ENCODE measurements at places on chromosomes 12 and 14. TPM values are rescaled to one million over a fixed set of nuclear protein-coding genes. Genes with fewer than 3 reads are reported as not detected.

Gene ITGB7
- total RNA-seq: 0.32 TPM

Gene CD163L1
- total RNA-seq: 11.2 TPM

Gene IL31
- total RNA-seq: not detected

Gene TSPAN8
- not detected for total RNA-seq

Gene CCDC197
- total RNA-seq: not detected

Gene RPGRIP1
- total RNA-seq: not detected

Gene LRRIQ1
- total RNA-seq: 0.10 TPM

Gene FOXG1
- total RNA-seq: not detected

Gene COCH
- total RNA-seq: 0.31 TPM

Gene MGP
- not detected for total RNA-seq

Gene FGD4
- 9.5 TPM for total RNA-seq

Gene PTHLH
- total RNA-seq: 3.3 TPM

DNA sequence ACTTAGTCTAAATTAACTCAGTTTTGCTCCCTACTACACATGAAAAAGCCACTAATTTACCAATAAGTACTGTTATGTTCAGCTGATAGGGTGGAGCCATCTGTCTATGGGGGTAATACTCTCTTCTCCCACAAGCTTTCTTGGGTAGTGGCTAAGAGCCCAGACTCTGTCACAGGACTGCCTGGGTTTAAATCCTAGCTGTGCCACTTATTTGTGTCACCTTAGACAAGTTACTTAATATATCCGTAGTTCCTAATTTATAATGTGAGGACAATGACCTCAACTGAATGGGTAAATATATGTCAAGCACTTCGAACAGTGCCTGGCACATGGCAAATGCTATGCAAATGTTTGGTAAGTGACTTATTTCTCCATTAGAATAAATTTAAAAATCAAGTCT lies 185.6 kb downstream of the DACT1 start:
- peak; percentile 77 for DNase-seq

- no peak for DNase-seq
Measured at GRCh38 chr14:100695423-100695738, 31.3 kb upstream of the DLK1 start.

DNA sequence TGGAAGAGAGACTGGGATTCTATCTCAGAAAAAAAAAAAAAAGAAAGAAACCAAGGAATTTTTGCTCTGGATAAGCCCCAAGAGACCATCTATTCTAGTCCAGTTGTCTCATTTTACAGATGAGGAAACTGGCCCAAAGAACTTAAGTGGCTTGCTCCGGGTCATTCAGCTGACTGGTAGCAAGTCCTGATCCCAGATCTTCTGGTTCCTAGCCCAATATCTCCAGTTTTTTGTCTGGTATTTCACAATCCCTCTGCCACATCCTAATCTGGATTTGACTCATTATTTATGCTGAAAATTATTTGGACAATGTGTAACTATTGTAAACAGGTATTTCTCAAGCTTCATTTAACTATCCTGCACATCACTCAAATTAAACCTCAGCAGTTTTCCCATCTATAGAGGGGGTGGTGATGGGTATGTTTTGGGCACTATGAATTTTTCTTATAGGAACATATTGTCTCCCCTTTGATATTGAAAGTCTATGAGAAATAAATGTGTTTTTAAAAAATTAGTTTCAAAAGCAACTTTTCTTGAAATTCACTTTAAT lies 43.4 kb downstream of the PPP2R5E start:
- no peak for DNase-seq

- DNase-seq: no peak
Measured at GRCh38 chr12:42459336-42459847, 130.2 kb downstream of the PRICKLE1 start.

DNA sequence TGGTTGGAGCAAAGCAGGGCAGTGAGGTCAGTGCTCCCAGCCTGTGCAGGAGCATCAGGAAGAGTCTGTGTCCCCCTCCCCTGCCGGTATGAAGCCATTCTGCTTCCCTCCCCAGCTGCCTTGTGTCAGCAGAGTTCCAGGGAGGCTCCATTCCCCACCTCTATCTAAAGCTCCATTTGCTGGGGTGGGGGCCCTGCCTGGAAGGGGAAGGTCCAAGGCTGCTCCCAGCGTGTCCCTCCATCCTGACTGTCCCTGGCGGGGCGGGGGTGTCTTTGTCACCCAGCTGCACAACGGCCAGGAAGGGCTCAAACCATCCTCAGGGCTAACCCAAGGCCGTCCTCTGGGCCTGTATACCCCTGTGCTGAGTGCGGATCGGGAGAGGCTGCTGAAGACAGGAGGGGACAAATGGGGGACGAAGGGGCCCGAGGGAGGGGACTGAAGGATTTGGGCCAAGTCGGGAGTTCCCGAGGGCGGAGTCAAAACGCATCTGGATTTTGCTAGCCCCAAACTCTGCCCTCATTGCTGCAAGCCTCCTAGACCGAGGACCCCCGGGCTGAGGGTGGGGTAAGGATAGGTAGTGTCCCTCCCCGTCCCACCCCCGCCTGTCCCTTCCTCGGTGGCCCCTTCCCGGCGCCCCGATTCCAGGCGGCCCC lies 748 bp upstream of the ACVRL1 start:
- DNase-seq: no peak

GRCh38 chr14:81331229-81332021 lies 68.7 kb downstream of the STON2 start:
- DNase-seq: peak; percentile 12

- no peak for DNase-seq
Measured at GRCh38 chr14:73500360-73500759, 9.6 kb downstream of the RIOX1 start.

- DNase-seq: no peak
Measured at GRCh38 chr14:43692706-43693105, 814.4 kb downstream of the FSCB start.

- DNase-seq: peak; percentile 50
Measured at GRCh38 chr12:75560167-75560566, 48.8 kb upstream of the KRR1 start.

DNA sequence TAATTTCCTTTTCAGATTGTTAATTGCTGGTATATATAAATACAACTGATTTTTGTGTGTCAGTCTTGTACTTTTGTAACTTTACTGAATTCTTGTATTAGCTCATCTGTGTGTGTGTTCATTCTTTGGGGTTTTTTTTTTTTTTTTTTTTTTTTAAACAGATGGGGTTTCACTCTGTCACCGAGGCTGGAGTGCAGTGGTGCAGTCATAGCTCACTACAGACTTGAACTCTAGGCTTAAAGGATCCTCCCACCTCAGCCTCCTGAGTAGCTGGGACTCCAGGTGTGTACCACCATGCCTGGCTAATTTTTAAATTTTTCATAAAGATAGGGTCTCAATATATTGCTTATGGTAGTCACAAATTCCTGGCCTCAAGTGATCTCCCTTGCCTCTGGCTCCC lies 68.0 kb downstream of the WNK1 start:
- no peak for DNase-seq

- peak; percentile 57 for DNase-seq
Measured at GRCh38 chr12:45388545-45388944, 172.7 kb downstream of the ANO6 start.

DNA sequence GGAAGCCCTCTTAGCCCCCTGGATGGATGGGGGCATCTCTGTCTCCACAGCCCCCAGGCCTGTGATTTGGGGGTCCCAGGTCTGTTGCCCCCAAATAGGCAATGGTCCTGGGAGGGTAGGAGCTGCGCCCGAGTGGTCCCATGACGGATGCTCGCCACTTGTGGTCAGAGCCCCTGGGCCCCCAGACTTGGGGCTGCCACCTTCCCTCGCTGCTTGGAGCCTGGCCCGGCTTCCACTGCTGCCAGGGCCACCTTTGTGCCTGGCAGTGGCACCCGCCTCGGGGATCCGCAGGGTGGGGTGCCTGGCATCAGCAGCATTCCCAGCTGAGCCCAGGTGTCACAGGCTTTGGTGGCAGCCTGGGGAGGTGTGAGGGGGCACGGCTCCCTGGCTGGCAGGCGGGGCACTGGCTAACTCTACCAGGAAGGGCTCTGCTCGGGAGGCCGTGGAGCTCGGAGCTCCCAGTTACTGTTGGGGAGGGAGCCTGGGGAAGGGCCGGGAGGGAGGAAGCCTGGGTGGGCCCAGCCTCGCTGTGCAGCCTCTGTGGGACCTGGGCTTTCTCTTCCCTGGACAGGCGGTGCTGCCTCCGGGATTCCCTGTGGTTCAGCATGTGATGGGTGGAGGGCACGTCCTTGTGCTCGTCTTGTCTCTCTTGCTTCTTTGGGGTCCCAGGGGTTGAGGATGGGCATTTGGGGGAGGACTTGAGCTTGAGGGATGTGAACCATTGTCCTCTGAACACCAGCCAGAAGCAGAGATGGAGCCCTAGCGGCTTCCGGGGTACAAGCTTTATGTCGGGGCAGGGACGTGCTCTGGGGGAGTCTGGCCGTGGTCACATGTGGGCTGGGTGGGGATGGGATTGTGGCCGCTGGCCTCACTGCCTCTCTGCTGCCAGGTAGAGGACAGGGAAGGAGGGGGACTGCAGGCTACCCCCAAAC lies 5.4 kb downstream of the KIF26A start:
- no peak for DNase-seq

GRCh38 chr12:91250273-91250665 lies 67.7 kb upstream of the DCN start:
- peak; percentile 48 for DNase-seq

DNA sequence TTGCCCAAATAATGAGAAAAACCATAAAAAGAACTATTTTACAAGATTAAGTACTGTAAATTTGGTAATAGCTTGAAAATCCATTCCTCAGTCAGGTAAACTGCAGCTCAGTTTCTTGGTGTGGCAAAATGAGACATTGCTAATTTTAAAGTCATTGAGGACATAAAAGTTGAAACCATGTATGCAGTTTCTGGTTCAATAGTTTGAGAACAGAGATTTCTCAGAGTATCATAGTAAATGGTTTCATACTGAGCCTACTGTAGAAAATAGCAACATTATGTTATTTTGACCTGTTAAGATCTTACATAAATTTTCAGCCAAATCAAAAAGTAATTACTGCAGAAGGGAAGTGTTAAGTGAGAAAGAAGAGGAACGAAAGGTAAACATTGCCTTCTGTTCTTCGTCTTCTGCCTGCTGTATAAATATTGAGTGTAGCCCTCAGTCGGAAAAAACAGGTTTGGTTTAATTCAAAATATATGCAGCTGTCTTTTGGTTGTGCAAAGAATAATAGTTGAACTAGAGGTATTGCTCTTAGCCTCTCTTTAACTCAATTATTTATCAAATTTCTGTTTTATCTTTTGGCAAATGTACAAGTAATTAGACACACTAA lies 119.6 kb downstream of the SYNE2 start:
- DNase-seq: no peak

GRCh38 chr12:59937148-59937547 lies 341.3 kb downstream of the SLC16A7 start:
- no peak for DNase-seq

DNA sequence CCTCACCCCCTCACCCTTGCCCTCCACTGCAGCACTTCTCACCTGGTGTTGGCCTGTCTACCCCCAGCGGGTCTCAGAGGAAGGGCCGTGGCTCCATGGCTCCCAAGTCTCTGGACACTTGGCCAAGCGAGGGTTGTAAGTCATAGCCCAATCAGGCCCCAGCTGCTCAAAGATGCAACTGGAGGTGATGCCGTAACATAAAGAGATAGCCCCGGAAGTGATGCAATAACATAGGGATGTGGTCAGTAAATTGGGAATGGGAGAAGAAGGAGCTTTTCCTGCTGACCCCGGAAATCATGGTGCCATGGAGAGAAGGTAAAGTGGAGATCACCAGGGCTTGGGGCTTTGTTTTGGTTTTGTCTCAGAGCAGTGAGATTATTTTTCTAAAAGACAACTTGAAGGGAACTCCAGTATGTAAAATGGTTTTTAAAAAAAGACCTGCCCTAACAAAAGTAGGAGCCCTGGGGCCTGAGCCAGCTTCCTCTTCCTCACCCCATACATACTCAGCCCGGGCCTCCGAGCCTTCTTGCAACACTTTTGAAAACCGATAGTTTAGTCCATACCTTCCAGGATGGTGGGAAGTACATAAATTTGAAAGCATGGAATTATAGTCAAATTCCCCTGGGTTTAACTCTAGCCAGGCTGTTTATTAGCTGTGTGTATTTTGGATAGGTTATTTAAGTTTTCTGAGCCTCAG lies 212.5 kb downstream of the CRADD start:
- no peak for DNase-seq

GRCh38 chr14:102028733-102029132 lies 58.1 kb downstream of the HSP90AA1 start:
- DNase-seq: peak; percentile 73

DNA sequence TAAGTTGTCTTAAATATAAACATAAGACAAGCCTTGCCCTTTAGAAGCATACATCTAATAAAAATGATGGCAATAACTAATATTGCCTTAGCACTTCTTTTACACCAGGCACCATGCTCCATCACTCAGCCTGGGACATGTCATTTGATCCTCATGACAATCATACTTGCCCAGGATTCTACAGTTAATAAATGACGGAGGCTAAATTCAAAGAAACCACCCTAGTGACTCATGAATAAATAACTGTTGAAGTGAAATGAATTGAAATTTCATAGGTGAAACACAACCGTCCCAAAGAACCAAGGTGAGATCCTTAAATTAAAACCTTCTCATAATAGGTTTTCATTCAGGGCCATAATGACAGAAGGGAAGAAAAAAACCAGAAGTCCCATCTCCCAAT lies 89.5 kb downstream of the GRIN2B start:
- DNase-seq: no peak

- DNase-seq: no peak
Measured at GRCh38 chr12:61525331-61525730, 734.9 kb upstream of the USP15 start.

DNA sequence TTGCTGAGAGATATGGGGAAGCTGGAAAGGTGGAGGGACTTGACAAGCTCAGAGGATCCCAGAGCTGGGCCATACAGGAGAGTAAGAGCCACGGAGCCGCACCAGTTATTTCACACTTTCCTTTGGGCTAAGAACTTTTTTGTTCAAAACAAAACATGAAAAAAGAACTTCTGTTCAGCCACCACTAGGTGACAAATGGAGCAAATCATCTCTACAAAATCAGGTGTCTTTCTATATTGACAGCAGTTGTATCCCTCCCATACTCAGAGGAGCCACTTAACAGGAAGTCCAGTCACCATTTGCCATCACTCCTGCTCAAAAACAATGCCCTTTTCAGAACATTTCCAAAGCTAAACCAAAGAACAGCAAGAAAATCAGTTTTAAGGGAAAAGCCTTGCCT lies 70.3 kb upstream of the DBX2 start:
- no peak for DNase-seq

GRCh38 chr12:52082988-52083637 lies 3.6 kb downstream of the SMIM41 start:
- DNase-seq: peak; percentile 69

DNA sequence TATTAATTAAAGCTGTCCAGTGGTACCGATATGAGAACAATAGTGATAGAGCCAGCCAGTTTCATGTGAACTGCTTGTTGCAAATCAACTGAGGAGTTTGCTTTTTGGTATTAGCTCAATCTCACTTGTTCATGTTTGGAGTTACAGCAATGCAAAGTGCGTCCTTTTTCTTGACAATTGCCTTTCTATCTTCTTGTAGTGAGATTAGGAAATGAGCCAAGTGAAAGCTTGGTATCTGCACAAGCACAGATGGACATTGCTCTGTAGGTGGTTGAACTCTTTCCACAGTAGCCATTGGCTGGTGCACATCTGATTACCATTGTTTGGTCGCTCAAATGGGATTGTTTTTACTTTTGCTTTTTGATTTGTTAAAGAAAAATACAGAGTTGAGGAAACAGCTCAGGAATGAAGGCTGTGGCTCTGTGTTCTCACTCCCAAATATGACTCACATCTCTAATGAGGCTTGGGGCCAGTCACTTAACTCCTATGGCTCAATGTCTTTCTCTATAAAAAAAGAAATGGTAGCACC lies 241.4 kb downstream of the BMP4 start:
- DNase-seq: peak; percentile 39
